ENCODE measurements at places on chromosomes 5 and 9.

GRCh38 chr5:134905246-134905996 is 490 bp downstream of the PCBD2 start:
- DNase-seq: peak; percentile 59

DNA sequence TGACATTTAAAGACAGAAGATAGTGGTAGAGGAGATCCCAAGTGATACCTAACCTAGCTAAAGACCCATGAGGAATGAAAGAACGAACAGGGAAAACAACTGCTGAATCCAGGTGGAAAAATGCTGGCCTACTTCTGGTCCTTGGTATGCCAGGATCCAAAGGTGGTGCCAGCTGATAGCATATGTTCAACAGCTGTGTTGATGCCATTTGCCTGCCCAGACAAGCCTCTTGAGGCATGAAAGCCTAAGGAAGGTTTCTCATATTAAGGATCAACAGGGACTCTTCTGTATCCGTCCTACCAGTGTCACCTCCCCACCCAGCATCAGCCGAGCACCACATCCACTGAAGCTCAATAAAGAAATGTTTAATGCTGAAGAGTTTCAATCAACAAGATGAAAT is 225.7 kb upstream of the DMRT1 start:
- DNase-seq: no peak

DNA sequence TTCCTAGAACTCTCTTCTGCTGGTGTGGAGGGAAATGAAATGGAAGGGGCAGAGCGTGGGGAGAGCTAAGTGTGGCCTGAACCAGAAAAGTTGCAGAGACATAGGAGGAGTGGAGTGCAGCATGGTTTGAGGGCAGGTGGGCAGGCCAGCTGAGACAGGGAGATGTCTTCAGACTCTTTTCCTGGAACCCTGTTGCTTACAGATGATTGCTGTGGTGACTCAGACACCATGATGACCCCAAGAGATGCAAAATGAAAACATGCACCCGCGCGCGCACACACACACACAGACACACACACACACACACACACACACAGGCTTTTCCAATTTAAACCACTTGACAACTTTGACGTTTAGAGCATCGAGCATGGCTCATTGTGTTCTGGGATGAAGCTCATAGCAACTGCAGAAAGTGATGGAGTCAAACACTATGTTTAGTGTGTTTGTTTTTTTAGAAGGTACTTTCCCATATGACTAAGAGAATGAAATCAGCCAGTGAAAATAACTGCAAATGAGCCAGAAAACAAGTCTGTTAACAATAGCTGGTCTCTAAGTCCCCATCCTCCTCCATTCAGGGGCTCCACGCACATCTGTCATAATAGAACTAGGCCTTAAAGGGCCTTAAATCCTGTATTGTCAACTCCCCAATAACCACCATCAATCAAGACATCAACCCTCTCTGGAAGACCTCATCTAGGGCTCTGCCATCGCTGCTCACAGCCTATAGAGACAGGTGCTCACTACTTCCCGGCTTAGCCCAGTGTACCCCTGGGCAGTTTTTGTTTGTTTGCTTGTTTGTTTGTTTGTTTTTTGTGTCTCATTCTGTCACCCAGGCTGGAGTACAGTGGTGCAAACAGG is 9.6 kb downstream of the TMOD1 start:
- no peak for DNase-seq

DNA sequence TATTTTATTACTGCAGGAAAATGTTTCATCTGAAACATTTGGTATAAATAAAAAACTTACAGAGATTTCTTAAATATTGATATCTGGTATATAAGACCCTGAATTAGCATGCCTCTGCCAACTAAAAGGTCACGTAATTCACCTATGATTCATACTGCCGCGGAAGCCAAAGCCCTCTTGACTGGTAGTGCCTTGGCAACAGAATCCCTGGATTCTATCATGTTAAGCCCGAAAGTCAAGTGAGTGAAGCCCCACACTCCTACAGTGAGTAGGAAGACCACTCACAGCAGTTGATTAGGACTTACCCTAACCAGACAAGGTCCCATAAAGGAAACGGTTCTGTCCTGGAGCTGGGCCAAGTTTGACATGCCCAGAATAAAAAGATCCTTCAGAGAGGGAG is 175.6 kb upstream of the NREP start:
- DNase-seq: no peak

- no peak for DNase-seq
Observed at GRCh38 chr9:113991714-113992113, 86.4 kb downstream of the AMBP start.

- peak; percentile 69 for DNase-seq
Observed at GRCh38 chr9:19184144-19184917, 46.2 kb upstream of the DENND4C start.

GRCh38 chr5:116838011-116838536 is 263.5 kb upstream of the SEMA6A start:
- no peak for DNase-seq

Measured in CD4-positive, alpha-beta T cell (primary cell).